ENCODE measurements at places on chromosomes 3 and 15.

DNA sequence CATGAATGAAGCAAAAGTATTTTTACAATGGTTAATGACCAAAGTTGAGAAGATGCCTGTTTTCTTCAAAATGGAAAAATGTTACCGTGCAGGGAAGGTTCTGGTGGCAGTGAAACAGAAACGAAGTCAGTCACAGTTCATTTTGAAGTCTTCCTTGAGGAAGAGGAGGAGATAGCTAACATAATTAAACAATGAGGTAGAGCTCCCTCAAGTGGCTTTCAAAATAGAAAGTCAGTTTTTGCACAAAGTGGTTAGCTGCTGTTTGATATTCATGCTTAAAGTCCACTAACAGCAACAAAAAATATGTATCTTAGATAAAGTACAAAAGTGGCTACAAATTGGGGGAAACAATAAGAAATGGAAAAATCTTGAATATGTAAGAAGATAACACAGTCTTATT lies 87.3 kb downstream of the TFG start:
- no peak for DNase-seq

GRCh38 chr15:38243278-38244055 lies 9.2 kb upstream of the SPRED1 start:
- no peak for DNase-seq

- no peak for DNase-seq
Observed at GRCh38 chr3:50241163-50241562, 5.2 kb downstream of the GNAI2 start.

DNA sequence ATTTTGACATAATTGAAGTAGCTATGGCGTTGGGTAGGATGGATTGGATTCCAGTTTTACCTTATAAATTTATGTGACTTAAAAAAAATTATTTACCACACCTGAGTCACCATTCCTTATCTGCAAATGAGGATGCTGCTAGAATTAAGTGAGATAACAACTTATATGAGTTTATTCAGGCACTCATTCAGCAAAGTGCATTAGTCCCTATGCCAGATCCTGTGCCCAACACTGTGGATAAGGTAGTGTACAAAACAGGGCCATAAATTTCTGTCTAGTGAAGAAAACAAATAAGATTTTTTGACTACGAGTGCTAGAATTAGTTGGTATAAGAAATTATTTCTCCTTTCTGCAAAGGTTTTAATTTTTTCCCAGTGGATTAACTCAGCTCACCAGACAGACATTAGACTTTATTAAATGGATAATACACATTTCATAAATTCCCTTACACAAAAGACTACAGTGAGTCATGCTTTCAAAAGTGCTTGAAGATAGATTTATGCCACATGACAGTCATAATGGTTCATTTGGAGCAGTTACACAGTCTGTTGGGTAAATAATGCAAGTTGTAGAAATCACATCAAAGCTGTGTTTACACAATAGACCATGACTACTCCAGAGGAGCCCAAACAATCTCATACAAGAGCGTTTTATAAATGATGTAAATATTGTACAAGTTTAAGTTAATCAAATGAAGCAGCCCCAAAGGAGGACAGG lies 129.9 kb upstream of the TGFBR2 start:
- no peak for DNase-seq

DNA sequence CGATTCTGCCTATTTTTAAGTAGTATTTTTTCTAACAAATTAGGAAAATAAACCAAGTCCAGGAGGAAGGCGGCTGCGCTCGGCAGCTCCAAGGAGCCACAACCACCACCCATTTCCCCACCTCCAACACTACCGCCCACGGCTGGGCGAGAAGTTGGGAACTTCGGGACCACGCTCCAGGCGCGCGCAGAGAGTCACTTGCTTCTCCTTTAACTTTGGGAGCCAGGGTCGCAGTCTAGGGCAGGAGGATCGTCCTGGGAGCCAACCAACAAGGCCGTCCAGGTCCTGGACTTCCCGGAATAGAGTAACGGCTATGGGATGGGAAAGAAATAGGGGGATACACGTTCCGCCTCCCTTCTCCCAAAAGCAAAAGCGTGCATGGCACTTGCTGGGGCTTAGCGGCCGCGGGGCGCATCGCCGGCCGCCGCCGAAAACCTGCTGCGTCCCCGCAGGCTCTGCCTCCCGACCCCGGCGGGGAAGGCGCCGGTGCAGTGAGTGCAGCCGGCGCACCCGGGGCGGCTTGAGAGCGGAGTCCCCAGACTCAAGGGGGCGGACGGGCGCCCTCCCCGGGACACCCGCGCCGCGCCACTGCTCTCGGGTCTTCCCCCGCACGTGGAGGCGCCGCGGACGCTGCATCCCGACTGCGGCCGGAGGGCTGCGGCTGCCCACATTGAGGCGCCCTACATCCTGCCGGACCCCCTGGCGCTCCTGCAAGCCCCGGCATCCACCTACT lies 699 bp downstream of the MEGF11 start:
- no peak for DNase-seq

- peak; percentile 61 for DNase-seq
Observed at GRCh38 chr15:85751291-85752123, 43.2 kb downstream of the KLHL25 start.

DNA sequence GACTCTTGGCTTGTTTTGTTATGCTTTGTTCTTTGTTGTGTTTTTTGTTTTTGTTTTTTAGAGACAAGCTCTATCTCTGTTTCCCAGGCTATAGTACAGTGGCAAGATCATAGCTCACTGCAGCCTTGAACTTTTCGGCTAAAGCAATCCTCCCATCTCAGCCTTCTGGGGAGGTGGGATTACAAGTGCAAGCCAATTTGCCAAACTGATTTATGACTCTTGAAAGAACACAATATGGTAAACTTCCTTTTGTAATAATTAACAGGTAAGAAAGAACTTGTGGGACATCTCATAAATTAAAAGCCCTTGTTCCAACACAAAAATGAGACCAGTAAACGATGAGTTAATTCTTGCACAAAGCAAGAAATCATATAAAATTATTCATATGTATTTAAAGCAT lies 476.3 kb downstream of the MAGI1 start:
- DNase-seq, result no peak

DNA sequence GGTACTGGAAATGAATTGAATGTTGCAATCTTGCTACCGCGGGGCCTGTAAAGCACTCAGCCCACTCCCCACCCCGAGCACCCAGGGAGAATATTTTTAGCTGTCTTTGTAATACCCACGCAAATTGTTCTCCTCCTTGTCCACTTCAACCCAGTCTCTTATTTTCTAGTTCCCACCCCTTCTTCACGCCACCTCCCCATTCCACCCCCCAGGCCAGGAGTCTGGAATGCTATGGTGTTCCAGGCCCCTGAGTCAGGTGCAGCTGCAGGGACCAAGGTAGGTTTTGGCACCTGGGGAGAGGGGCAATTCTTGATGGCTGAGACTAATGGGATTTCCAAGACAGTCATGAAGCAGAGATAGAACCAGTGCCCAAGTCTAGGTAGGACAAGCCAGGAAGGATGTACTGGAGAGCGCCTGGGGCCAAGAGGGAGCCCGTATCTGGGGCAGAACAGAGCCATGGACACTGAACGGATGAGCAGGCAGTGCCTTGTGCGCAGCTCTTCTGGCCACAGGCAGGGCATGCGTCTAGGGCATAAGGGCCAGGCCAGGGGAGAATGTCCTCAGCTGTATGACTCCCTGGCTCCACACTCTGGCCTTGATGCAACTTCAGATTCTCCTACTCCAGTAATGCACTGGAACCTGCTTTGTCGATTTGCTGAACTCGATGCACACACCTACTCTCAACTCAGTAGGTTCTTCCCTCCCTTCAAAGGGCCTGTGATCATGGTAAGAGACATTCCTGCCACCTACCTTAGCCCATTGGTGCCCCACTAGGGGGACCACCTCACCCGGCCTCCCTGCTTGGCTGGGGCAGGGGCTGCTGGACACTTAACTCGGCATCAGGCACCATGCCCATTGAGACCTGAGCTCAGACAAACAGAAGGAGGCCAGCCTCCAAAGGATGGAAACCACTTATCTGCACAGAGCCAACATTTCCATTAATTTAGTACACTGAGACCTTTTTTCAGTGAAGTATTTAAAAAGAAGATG lies 34.6 kb upstream of the MAGEF1 start:
- DNase-seq, result peak; percentile 22

- DNase-seq, result no peak
Observed at GRCh38 chr15:76345583-76345879, 9.0 kb downstream of the ISL2 start.

DNA sequence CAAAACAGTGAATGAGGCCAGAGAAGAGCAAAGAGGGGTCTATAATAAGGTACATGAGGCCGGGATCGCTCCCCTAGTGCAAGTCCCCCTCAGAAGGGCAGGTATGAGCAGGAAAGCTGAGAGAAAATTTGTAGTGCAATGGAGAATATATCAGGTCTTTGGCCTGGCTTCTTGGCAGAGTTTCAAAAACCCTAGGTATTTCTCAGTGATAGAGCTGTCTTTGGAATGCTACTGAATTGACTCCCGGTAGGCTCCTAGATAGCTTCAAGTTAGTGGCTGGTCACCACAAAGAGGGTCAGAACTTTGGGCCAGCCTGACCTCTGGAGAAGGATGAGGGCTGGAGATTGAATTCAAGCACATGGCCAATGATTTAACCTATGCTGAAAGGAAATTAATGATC lies 30.6 kb upstream of the OXTR start:
- DNase-seq, result no peak

DNA sequence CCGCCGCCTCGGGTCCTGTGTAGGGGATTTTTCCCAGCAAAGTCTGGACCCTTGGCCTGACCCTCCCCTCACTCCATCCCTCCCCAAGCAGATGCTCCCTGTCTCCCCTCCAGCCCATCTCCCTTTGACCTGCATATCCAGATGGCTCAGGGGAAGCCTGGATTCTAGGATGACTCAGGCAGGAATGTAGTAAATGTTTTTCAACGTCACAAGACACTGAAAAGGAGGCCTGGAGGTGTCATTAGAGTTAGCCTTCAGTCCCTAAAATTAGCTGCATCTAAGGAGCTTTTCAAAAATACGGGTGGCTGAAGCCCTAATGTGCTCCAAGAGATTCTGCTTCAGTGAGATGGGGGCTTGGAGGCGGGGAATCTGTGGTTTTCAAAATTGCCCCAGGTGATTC lies 7.2 kb downstream of the ACAN start:
- no peak for DNase-seq

DNA sequence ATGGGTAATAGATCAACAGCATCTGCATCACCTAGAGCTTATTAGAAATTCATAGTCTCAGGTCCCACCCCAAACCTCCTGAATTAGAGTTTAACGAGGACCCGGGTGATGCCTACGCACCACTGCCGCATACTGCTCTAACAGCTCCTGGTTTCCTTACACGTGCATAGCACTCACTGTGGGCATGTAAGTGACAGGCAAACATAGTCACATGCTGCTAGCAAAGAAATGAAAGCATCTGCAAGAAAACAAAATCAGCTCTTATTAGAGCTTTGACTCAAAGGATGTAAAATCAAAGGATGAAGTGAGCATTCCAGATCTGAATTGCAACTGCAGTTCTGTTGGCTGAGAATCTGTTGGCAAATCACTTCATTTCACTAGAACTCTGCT lies 19.1 kb upstream of the RIOX2 start:
- no peak for DNase-seq
